GM03348 (cell line): ENCODE measurements at places on chromosomes 7 and 10.
A peak's percentile ranks its signal among the peaks of the same experiment; 100 is the strongest.

DNA sequence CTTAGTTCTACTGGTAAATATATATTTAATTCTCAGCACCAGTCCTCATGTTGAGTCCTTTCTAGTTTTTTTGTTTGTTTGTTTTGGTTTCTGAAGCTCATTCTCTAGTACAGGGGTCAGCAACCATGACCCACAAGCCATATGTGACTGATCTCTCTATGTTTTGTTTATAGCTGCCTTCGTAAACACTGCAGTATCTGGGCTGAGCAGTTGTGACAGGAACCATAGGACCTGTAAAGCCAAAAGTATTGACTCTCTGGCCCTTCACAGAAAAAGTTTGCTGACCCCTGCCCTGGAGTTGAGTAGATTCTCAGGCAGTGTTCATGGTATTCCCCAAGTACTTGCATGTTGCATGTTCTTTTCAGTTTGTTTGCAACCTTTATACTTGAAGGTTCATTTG, 20.8 kb downstream of the NET1 start:
- DNase-seq = no peak

DNA sequence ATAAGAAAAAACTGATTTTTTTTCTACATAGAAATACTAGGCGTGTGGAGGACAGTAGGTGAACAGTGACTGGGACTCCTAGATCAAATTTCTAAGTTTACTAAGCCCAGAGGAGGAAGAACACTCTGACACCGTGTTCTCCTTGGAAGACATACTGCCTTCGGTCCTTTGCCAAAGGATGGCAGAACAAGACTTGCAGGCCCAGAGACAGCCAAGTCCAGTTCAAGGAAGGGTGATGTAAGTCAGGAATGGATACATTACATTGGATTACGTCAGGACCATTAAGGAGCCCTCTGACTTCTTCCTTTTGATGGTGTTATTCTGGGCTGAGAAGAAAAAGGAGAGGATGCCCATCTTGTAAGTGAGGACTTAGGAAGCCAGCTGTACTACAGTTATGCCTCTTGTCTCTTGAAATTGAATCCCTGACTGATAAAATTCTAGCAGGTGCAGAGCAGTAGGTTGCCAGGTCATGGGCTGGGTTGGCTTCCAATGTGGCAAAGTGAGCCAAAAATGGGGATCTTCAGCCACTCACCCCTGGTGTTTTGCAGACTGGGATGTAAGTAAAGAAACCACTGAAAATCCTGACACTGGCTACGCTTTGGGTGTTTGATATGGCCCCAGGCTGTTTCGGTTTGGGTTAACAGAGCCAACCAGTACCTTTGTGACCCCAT, 45.1 kb downstream of the RELN start:
- no peak for DNase-seq

DNA sequence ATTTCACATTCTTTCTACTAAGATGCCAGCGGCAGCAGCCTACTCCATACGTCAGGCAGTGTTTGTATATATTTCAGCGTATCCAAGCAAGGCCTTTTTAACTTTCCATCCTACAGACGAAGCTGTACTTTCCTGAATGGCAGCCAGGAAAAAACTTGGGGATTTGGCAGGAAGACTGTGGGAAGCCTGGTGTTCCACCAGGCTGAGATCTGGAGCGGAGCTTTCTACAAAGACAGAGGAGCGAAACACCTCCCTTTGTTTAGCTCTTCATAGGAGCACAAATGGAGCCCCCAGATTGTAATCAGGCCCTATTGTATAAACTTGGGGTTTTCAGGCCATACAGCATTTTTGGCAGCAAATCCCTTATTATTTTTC, 143.8 kb downstream of the TES start:
- peak; percentile 13 for DNase-seq

- DNase-seq = no peak
Observed at GRCh38 chr7:97450516-97450915, 281.4 kb upstream of the TAC1 start.

- DNase-seq = no peak
Observed at GRCh38 chr10:48531486-48531885, 73.4 kb downstream of the ARHGAP22 start.

GRCh38 chr7:68309271-68309670, 1289.0 kb upstream of the AUTS2 start:
- DNase-seq = no peak

DNA sequence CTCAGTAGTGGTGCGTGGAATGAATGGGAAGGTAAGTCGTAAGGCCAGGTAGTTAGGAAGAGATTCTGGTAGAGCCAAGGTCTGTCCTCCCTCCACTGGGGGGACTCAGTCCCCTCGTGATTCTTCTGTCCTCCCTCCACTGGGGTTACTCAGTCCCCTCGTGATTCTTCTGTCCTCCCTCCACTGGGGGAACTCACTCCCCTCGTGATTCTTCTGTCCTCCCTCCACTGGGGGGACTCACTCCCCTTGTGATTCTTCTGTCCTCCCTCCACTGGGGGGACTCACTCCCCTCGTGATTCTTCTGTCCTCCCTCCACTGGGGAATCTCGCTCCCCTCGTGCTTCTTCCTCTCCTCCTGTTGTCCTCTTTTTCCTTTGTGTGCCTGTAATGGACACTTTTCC, 125.1 kb downstream of the CELF2 start:
- DNase-seq = no peak

DNA sequence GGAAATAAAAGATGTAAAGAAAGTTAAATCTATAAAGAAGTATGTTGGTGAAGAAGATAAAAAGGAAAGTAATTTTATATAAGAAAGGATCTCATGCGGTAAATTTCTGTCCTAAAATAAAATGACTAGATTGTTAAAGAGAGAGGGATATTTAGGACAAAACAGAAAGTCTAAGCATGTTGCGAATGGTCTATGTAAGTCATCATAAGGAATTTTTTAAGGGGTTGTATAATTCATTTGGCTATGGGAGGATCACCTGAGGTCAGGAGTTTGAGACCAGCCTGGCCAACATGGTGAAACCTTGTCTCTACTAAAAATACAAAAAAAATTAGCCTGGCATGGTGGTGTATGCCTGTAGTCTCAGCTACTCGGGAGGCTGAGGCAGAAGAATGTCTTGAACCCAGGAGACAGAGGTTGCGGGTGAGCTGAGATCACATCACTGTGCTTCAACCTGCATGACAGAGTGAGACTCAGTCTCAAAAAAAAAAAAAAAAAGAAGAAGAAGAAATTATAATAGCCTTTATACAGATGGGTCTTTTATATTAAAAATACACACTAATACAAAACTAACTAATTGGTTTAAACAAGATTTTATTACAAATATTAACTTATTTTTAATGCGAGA, 294.3 kb downstream of the MAGI2 start:
- no peak for DNase-seq

GRCh38 chr7:24475166-24475961, 97.9 kb upstream of the PALS2 start:
- no peak for DNase-seq

DNA sequence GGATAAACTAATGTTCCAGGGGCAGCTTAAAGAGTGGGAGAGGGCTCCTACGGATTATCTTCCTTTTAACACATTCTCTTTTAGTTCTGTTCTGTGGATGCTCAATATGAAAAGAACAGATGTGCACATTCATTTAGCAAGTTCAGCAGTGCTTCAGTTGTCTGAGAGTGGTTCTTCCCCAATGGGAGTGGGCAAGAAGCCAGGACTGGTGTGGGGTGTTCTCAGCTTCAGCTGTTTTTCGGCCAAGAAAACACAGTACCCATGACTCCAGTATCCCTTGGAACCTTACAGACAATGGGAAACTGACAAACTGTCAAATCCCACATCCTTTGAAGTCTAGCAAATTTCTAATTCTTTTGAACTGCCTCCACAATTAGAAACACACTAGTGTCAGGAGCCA, 71.5 kb upstream of the LRRC17 start:
- DNase-seq = no peak

- no peak for DNase-seq
Observed at GRCh38 chr7:83643739-83644138, 5.2 kb downstream of the SEMA3E start.

DNA sequence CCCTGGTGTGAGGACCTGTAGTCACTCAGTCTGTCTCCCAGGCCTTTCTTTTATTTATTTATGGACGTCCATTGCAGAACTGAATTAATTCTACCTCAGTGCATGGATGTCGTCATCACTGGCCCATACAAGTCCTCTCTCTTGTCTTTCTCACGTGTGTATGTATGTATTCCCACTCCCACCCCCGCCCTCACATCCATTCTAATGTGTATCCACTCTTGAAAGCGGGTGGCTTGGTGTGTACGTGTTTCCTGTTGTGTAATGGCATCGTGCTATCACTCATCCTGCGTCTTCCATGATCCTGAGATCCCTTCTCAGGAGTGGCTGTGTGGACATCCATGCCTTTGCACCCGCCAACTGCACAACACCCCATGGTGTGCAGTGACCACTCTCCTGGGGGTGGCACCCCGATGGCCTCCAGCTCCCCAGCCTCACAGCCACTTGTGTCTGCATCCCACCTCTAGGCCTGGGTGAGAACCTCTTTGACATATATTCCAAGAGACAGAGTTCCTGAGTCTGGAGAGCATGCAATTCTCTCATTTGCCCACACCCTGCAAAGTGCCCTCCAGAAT, 3.0 kb upstream of the AOC1 start:
- no peak for DNase-seq

DNA sequence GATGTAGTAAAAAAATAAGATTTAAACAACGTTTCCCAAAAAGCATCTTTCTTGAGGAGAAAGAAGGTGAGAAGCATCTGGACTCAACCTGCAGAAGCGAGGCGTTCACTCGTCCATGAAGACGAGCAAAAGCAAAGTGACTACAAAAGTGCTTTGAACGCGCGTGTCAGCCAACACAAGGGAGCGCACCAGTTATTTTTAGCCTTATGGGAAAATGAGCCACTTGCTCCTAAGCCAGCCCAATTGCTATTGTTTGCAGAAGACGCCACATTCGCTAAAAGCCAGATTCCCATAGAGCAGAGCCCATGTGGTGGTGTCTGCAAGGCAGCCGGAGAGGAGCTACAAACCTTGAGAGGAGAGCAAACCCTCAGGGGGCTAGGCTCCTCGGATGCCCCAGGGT, 122.5 kb downstream of the FAM53B start:
- DNase-seq = no peak

GRCh38 chr7:18210377-18210776, 182.7 kb upstream of the PRPS1L1 start:
- no peak for DNase-seq

- DNase-seq = no peak
Observed at GRCh38 chr7:148886844-148887243, 2.8 kb upstream of the EZH2 start.

GRCh38 chr7:48901966-48902365, 22.4 kb upstream of the CDC14C start:
- no peak for DNase-seq

DNA sequence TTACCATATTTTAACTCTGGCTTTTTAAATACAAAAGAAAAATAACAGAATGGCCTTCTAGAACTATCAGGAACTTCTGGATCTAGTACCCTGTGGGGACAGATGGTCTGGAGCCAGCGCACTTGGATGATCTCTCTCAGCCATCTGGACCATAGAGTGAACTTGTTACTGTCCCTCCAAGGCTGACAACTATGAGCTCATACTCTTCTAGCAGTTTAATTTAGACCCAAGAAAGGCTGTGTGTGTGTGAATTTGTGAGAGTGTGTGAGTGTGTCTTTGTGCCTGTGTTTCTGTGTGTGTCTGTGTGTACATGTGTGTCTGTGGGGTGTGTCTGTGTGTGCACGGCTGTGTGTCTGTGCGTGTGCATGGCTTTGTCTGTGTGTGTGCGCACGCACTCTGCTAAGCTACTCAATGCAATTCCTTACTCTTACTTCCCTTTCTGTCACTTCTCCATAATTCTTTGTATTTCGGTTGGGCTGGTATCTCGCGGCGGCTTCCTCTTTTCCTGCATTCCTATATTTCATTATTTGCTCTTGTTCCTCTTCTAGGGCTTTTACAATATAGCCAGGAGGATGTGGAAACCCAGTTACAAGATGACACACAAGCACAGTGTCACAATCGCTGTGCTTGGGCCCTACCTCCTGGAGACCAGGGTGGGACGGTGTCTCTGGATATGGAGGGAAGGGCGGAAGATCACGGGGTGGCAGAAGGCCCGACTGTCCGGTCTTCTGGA, 51.9 kb downstream of the IKZF1 start:
- DNase-seq = no peak

- no peak for DNase-seq
Observed at GRCh38 chr10:109886781-109887140, 36.5 kb downstream of the XPNPEP1 start.

DNA sequence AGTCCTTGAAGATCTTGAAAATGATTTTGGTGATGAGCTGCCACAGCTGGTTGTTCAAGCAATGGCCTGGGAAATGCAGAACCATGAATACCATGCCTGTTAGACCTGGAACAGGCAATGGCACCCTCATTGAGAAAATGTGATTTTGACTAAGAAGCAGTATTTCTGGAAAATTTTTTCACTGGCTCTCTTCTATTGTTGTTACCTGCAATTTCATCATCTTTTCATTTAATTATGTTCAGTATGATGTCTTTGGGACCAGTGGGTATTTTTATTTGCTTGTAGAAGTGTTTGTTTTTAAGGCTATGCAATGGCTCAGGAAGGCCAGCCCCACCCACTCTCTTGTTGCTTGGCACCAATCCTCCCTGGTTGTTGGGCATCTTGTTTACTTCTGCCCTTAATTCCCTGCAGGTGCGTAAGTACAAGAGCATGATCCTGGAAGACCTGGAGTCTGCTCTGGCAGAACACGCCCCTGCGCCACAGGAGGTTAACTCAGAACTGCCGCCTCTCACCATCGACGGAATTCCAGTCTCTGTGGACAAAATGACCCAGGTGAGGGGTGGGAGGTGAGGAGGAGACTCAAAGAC, 78.6 kb downstream of the NRF1 start:
- no peak for DNase-seq

DNA sequence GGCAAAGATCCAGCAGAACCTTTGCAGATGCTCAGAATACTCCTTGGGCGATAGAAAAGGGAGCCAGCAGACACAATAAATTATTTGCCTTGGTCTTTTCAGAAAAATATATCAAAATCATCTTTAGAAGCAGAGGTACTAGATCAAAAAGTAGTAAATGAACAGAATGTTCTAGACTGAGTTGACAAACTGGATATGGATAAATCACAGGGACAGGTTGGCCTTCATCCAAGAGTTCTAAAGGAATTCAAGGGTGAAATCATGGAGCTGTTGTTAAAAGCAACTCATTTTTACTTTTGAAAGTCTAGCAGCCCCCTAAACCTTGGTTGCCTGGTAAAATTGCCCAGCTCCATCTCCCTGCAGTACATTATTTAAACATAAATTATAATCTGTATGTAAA, 99.1 kb downstream of the PLCE1 start:
- no peak for DNase-seq

DNA sequence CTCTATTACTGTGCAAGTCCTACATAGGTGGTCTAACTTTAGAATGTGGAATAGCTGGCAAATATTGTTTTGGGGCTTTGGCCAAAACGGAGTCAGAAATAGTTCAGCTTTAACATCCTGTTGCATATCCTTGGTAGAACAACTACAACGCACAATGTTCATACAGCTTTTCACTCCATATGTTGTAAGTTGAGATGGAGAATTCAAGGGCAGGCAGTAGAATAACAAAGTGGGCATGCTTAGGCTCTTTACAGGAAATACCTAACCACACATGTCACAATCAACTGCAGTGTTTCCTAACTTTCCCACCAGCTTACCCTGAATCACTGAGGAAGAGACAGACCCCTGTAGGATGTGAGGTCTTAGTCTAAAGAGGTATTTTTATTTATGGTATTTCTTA, 122.3 kb downstream of the PPP1R3A start:
- no peak for DNase-seq

GRCh38 chr7:106420736-106421135, 136.0 kb upstream of the NAMPT start:
- no peak for DNase-seq

GRCh38 chr10:117246997-117247671, 6.2 kb downstream of the SLC18A2 start:
- peak; percentile 44 for DNase-seq

GRCh38 chr10:784403-785088, 95.1 kb upstream of the DIP2C start:
- peak; percentile 89 for DNase-seq
